ENCODE measurements at places on chromosomes 1 and 21.

DNA sequence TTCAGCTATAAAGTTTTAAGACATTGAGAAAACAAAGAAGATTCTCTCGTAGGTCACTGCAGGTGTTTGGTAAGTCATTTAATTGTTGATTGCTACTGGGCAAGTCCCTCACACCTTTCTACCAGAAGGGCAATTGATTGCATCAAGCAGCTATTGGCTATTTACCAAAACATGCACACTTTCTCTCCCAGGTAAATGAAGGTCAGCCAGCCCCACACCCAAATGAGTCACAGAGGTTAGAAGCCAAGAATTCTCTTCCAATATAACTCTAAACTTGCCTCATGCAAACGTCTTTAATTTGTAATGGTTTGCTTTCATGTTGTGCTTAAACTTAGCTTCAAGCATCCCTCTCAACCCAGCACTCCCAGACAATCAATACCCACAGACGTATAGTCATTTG, 475.3 kb upstream of the ADGRL2 start:
- no peak for DNase-seq

GRCh38 chr1:111596499-111596898, 23.1 kb upstream of the RAP1A start:
- no peak for DNase-seq

DNA sequence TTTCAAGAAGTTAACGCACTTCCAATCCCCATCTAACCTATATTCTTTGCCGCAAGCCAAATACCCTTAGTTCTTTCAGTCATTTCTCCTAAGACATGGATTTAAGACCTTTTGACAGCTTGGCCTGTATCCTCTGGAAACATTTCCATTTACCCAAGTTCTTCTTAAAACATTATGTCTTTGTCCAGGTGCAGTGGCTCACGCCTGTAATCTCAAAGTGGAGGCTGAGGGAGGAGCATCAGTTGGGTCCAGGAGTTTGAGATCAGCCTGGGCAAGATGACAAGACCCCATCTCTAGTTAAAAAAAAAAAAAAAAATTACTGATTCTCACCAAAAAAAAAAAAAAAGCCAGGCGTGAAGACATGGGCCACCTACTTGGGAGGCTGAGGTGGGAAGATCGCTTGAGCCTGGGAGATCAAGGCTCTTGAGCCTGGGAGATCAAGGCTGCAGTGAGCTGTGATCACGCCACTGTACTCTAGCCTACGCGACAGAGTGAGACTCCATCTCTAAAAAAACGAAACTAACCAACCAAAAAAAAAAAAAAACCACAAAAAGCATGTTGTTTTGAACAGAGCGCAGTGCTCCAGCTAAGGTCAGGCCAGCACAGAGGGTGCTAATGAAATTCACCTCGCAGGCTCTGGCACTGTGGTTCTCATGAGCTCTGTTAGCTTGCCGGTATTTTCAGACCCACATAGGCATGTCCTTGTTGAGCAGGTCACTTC, 36.0 kb downstream of the NUAK2 start:
- DNase-seq = no peak

- no peak for DNase-seq
These were observed 81.7 kb downstream of the PCBP3 start for GRCh38 chr21:45724994-45725843.

DNA sequence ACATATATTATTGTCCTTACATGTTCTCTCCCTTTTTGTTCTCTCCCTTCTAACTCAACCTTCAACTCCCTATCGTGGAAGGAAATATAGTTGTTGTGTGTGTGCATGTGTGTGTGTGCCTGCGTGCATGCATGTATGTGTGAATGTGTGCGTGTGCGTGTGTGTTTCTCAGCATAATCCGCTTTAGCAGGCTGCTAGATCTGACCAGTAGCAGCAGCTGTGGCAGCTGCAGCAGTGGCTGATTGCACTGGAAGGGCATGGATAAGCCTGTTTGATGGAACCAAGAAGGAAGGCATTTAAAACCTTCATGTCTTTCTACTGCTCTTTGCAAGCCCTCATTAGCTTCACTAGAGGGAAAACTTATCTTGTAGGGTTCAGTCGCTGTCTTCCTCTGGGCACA, 65.6 kb upstream of the IRF2BP2 start:
- no peak for DNase-seq

DNA sequence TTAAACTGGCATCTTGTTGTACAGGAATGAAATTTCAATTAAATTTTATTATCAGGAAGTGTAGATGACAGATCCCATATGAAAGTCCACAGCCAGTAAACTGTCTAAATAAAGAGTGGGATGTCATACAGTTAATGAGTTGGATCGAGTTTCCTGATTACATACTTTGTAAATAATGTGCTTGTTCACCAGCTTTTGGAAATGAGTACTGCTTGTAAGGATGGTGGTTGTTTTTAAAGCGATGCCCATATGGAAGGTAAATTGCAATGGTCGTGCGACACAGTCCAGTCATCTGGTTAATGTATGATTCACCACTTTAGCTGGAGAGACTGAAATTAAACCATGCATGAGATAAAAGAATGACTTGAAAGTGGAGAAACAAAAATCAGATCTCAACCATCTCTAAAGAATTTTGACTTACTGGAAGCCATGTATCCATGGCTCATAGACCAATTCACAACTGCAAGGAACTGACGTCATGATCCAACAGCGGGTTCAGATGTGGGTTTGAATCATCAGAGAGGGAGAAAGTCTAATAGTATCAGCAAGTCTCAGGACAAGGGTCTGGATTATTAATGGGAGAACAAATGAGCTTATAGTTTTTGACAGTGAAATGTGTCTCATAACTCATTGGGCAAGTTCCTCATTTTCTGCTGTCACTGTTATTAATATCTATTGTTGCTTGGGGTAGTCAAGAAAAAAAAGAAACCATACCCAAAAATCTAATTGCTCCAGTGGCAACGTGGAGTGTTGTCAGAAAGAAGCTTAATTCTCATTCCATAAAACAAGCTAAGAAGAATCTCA, 49.0 kb downstream of the MAP10 start:
- DNase-seq = no peak

- peak; percentile 79 for DNase-seq
These were observed 25.3 kb upstream of the ETV3 start for GRCh38 chr1:157163273-157164127.

- no peak for DNase-seq
These were observed 47.2 kb upstream of the CAPZB start for GRCh38 chr1:19532519-19532918.

DNA sequence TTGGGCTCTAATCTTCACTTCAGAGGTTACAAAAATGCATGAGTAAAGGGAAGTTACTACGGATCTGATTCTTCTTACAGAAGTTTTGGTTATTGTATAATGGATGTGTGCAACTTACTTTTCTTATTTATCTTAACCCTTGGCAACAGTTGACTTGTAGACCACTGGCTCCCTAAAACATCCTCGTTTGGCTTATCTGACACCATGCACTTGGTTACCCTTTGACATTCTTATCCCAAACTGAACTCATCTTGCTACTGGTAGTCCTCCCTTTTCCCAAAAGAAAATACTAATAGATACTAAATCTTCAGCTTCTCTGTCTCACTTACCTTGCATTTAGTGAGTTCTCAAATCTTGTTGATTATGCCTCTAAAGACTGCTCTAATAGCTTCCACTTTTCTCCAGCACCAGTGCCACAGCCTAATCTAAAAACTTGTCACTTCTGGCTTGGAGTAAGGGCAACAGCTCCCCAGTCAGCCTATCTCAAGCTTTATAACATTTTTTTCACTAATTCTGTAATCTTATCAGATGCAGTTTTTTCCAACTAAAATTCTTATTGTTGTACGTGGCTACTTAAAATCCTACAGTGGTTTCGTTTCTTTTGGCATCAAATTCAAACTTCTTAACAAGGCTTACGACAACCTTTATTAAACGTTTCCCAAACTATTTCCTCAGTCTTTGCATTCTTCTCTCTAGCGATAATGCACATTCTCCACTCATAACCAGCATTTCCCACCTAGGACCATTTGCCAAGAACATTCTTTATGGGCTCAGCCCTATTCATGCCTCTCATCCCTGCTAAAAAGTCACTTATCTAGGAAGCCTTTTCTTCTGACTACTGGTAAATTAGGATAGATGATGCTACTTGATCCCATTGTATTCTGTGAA, 204.2 kb downstream of the KCNT2 start:
- DNase-seq = no peak

- DNase-seq = peak; percentile 53
These were observed 859 bp downstream of the IFFO2 start for GRCh38 chr1:18955441-18956192.

DNA sequence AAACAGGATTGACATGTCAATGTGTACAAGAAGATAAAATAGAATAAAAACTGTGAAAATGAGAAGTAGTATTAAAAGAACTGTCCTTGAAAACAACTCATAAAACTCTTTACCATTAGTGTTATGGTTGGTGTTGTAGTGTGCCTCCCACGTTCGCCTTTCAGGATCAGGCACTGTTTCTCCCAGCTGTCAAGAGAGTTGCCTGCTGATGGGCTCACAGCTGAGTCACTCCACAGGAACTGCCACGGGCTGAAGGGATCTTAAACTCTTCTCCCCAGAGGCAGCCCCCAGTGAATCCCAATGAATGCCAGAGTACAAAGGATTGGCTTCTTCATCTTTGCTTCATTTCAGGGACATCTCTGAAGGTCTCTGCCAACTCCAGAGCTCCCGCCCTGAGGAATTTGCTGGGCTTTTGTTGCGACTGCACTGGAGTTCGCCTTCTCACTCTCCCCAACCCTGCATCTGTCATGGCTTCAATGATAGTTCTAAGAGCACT, 119.6 kb downstream of the ADGRL2 start:
- DNase-seq = no peak

DNA sequence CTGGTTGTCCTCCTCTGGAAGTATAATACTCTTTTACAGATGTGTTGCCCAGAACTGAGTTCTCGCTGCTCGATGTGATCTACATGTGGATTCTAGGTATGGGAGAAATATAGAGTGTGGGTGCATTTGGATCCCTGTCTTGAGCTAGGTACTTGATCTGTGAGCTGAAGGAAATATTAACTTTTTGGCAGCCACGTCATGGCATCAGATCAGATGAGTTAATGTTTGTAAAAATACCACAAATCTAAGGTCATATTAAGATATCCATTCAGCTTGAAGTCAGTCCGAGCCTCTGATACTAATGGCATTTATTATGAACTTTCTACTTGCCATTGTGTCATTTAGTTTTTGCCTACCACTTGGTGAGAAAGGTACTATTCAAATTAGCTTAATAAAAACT, 24.6 kb downstream of the MAPKAPK2 start:
- no peak for DNase-seq

- DNase-seq = peak; percentile 29
These were observed 925 bp downstream of the PDE9A start for GRCh38 chr21:42654179-42654912.

GRCh38 chr21:44485254-44485793, 30.0 kb downstream of the LRRC3 start:
- DNase-seq = no peak

DNA sequence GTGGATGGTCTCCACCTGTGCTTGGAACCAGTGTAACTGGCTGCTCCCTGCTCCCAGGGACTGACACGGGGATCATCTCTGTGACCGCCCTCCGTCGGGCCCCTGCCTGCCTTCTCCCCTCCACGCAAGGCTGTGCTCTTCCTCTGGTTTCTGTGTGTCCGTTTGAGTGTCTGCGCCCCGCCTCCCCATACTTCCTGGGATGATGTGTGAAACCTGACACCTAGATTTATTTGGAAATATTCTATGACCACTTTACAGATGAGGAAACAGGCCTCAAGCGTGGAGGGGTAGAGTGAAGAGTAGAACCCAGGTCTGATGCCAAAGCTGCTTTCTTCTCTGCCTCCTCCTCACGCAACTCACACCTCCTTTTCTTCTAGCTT, 24.3 kb downstream of the LDLRAP1 start:
- no peak for DNase-seq

DNA sequence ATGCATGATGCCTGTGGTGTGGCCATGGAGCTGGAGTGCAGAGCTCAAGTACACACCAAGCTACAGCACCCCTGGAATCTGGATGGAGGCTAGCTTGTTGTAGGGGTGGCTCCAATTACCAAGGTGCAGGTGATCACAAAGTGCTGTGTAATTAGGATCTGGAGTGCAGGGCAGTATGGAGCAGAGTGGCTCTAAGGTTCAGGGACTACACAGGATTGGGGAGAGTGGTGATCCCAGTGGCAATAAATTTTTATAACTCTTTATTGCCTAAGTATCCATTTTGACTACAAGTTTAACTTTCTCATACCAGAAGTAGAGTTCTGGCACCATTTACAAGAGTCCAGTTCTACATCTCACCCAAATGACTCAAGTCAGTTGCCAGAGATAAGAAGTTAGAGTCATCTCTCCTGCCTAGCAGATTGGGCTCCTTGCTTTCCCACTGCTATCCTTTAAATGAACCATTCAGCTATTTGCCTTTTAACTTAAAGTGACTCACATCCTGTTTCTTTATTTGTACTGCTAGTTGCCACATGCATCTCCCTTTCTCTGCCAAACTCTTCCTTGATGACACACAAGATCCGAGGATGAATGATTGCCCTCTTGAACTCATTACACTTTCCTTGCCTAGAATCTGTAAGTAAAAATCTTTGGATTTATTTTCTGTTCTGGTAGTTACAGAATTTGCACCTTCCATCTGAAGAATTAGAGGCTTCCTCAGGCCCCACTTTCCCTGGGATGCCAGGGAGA, 427.2 kb downstream of the KCNT2 start:
- DNase-seq = no peak

GRCh38 chr1:93631626-93632365, 49.8 kb downstream of the BCAR3 start:
- DNase-seq = no peak

DNA sequence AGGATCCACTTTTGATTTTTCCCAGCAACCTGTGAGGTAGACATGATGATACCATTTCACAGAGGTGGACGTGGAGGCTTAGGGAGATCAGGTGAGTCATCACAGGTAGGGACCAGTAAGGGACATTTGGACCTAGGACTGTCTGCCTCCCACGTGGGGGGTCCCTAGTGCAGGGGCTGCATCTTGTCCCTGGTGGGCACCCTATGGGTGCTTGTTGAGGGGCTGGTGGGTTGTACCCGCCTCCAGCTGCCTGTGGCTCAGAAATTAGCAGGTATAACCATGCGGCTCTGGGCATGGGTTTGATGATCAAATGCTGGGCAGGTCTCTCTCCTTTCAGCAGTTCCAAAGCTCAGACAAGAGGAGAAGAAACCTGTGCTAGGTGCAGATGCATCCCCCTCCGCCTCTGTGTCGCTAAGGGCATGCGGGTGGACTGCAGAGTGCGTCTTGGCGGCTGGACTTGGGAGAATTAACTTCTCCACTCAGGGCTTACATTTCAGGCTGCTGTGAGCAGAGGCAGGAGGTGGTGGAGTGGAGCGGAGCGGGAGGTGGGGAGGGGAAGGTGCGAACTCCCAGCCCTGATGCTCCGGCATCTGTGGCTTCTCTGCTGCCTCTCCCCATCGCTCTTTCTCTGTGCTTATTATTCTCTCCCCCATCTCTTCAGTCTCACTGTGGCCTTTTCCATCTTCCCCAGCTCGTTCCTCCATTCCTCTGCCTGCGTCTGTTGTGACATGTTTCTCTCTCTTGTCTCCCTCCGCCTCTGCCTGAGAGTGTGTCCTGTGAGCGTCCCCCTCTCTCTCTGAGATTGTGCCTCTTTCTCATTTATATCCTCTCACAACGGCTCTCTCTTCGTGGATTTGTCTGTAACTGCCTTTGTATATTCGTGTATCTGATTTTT, 146.8 kb downstream of the PTPRU start:
- peak; percentile 5 for DNase-seq

- DNase-seq = no peak
These were observed 116.5 kb downstream of the TMEM53 start for GRCh38 chr1:44557778-44558177.

Data from progenitor cell of endocrine pancreas (in vitro differentiated cells).